ENCODE measurements at places on chromosomes 4 and X.

GRCh38 chrX:39764441-39764914 lies 333.3 kb downstream of the BCOR start:
- no peak for DNase-seq

DNA sequence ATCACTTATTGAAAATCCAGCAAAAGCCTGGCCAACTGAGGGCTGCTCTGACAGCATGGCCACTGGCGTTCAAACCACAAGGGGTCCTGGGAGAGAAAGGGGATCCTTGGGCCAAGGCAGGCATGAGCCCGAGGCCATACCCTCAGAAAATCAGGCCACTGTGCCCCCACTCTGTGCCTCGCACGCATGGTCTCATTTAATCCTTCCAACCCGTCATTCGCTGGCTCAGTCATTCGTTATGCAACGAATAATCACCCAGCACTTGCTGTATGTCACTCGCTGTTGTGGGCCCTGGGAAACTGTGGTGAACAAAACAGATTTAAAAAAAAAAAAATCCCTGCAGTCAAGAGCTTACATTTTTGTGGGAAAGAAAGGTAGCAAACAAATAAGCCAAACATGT lies 112.7 kb downstream of the BCOR start:
- no peak for DNase-seq

GRCh38 chr4:154516318-154517029 lies 24.9 kb upstream of the DCHS2 start:
- no peak for DNase-seq

DNA sequence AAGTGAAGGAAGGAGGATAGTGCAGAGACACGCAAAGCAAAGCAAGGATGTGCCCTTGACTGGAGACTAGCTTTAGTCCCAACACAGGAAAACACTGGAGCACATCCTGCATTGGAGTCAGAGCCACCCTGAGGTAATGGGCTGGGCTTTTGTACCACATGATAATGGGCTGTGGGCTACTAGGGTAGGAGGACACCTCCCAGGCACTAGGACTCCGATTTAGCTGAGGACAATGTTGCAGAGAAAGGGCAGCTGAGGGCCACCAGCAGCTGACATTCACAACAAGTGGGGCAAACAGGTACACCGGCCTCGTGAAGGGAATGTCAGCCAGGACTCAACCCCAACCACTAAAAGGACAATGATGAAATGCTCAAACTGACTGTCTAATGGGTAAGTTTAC lies 10.2 kb downstream of the SDAD1 start:
- no peak for DNase-seq

GRCh38 chr4:168059251-168059650 lies 33.1 kb upstream of the ANXA10 start:
- no peak for DNase-seq

DNA sequence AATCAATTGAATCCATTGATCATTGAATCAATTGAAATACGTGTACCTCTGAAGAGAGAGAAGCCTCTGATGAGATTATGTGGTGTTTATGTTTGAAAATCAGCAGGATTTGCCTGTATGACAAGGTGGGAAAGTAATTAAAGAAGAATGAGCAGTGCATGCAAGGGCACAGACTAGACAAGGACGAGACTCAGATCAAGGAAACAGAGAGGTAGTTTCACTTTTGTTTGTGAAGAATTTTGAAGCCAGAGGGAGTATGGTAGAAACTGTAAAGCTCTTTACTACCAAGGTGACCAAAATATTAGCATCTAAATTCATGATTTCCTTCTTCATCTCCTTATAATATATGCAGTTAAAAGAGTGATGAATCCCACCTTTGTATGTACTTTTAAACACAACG lies 1830.0 kb upstream of the IGFBP7 start:
- no peak for DNase-seq
